Kasumi-1 (cell line): ENCODE measurements at places on chromosomes 13 and 19.

- no peak for DNase-seq
Observed at GRCh38 chr13:111521691-111522229, 201.3 kb downstream of the TEX29 start.

DNA sequence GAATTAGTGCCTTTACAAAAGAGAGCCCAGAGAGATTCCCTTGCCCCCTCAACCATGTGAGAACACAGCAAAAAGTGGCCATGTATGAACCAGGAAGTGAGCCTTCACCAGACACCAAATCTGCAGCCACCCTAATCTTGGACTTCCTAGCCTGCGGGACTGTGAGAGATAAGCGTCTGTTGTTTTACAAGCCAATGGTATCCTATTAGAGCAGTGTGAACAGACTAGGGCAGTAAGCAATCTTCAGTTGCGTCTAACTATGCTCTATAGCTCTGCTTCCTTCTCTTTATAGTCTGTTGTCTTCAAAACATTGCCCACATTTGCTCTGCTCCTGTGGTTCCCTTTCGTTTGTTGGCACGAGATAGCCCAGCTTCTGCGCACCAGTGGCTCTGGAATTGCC lies 109.5 kb upstream of the FNDC3A start:
- no peak for DNase-seq

DNA sequence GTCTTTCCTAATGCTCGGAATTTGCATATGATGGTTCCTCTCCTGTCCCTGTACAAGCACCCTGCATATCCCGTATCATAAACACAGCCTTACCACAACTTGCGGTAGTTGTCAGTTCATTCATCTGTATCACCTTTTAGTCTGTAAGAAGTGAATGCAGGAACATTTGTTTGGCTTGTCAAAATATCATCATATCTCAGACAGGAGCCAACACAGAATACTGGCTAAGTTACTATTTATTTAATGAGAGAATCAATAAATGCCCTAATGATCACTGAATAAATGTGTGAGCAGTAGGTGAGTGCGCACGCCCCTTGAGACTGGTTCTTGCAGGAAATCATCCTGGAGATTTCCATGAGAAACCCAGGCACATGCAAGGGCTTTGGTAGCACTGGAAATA lies 182.8 kb downstream of the MYO16 start:
- no peak for DNase-seq

DNA sequence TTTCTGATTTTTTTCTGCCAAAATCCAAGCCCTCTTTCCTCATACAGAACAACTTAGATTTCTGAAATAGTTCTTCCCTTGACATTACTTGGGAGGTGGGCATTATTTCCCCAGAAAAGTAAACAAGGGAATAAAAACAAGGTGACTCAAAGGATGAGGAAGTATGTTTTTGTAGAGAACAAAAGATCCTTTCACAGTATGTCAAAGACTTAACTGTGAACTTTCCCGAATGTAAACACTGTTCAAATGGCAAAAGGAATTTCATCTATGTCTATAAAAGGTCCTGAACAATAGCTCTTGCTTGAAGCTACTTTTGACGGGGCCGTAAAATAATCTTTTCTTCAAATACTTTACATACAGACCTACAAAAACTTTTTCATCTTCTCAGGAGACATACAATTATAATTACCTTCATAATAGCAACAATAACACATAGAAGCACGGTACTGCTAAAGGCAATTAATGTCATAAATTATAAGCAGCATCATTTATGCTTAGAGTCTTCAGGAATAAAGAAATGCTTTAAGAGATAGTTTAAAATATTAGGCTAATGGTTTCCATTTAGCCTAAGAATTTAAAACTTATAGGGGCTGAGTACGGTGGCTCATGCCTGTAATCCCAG lies 191.1 kb downstream of the RGCC start:
- no peak for DNase-seq

- no peak for DNase-seq
Observed at GRCh38 chr13:99847318-99847750, 124.2 kb downstream of the ZIC5 start.

DNA sequence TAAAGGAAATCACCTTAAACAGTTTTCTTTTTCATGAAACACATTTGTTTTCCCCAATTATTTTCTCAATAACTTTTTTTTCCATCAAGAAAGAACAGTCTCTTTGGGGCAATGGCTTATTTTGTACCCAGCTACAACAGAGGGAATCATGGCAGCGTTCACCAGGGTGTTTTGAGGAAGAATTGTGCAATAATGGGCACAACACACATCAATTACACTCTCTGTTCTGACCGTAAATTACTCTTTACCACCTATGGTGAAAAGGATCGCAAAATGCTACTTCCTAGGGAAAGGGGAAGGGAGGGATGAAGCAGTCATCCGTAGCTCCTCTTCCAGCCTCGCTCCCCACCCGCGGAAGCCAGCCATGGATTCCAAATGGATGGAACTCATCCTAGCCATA lies 38.6 kb downstream of the TMTC4 start:
- DNase-seq = no peak

DNA sequence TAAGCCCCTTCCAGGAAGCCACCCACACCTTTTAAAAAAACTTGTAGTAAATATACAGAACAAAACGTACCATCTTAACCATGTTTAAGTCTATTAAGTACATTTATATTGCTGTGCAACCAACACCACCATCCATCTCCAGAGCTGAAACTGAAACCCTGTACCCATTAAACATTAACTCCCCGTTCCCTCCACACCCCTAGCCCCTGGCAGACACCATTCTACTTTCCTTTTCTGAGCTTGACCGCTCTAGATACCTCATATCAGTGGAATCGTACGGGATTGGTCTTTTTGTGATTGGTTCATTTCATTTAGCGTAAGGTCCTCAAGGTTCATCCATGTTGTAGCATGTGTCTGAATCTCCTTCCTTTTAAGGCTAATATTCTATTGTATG lies 13.0 kb upstream of the SPATA13 start:
- no peak for DNase-seq

GRCh38 chr19:41893899-41894298 lies 10.9 kb downstream of the ARHGEF1 start:
- peak; percentile 37 for DNase-seq

- no peak for DNase-seq
Observed at GRCh38 chr13:77521194-77521593, 14.3 kb upstream of the SCEL start.

DNA sequence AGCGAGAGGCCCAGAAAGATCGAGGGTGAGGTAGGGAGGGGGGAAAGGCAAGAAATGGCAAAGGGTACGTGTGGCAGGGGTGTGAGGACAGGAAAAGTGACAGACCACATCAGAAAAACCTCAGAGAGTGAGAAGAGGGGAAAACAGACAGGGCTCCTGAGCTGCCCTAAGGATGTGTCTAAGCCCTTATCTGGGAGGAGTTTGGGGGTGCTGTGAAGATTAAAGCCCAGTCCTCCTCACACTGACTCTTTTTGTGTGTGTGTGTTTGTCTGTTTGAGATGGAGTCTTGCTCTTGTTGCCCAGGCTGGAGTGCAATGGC lies 703 bp upstream of the PTH2 start:
- no peak for DNase-seq

DNA sequence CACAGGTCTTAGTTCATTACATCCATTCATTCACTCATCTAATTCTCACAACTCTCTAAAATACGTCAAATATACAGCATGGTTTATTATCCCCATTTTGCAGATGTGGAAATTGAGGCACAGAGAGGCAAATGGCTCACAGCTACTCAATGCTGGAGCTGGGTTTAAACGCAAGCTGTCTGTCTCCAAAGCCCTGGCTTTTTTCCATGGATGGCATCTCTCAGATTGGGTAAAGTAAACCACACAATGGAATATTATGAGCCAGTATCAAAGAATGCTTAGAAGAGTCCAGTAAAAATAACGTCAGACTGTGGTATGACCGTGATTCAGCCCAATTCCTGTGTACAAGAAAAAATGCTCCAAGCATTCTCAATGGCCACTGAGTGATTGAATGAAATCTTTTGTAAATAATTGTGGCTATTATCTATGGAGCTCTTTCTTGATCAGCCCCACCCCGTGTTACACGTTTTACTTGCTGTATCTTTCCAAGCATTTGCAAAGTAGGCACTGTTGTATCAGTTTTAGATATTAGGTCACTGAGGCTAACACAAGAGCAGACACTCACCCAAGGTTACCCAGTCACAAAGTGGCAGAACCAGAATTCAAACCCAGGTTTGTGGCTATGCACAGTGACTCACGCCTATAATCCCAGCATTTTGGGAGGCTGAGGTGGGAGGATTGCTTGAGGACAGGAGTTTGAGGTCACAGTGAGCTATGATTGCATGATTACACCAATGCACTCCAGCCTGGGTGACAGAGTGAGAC lies 5.5 kb upstream of the ACP7 start:
- no peak for DNase-seq

DNA sequence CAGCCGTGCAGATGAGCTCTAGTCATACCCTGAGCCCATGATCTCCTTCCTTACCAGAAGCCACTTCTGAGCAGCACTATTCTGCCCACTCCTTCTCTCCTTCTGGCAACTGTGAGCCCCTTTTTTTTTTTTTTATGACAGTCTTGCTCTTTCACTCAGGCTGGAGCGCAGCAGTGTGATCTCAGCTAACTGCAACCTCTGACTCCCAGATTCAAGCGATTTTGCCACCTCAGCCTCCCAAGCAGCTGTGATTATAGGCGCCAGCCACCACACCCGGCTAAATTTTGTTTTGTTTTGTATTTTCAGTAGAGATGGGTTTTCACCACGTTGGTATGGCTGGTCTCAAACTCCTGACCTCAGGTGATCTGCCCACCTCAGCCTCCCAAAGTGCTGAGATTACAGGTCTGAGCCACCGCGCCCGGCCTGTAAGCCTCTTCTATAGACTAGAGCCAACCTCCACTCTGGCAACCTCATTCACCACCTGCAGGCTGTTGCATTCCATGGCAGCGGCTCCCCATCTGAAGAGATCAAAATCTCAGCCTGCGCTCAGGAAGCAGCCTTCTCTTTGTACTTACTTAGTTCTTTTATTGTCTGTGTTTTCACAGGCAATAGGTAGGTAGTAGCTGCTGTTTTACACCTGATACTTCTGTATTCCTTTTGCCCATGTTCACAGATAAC lies 34.8 kb upstream of the NDFIP2 start:
- no peak for DNase-seq

DNA sequence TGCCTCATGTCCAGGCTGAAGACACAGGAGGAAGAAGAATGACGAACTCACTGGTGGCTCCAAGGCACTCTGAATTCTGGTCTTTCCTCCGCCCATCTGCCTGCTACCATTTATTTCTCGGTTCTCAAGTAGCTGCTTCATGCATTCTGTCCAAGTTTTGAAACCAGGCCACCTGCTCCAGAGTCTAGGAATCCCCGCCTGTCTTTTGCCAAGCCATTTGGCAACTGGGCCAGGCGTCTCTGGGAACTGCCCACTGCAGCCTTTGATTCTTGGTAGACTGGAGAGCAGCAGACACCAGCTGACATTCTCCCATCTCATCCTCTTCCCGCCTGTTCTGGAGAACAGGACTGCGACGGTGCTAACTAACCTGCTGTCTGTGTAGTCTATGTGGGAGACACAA lies 10.8 kb downstream of the SLC35E1 start:
- no peak for DNase-seq
